Left renal cortex interstitium (tissue), 4 donors: ENCODE measurements at places on chromosomes 16 and 17. TPM values are rescaled to one million over a fixed set of nuclear protein-coding genes. Genes with fewer than 3 reads are reported as not detected.

DNA sequence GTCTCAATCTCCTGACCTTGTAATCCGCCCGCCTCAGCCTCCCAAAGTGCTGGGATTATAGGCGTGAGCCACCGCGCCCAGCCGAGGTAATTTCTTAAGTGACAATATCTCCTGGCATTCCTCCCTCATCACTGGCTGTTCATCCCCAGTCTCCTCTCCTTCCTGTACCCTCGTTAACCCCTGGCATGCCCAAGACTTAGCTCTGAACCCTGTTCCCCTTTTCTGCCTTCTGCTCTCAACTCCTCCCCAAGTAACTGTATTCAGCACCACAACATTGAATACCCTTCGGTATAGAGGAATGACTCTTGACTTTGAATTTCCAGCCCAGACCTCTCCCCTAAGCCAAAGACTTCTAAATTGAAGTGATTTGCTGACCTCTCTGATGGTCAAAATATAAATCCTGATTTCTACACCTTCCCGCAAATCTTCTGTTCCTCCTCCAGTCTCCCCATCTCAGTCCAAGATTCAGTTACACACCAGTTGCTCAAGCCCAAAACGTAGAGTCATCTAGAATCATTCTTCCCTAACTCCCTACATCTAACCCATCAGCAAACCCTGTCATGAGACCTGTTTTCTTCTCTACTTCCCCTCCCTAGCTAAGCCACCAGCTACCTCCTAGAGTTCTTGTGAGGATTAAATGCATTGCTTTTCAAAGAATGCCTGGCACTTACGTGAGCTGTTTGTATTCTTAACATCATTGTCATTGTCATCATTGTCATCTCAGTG lies 14.8 kb downstream of the PMP22 start:
- no peak for DNase-seq

VASN gene
- polyA plus RNA-seq = 48.0 TPM

SNAI3 gene
- 1.0 TPM for polyA plus RNA-seq

SDR42E1 gene
- polyA plus RNA-seq = 9.6 TPM

HEATR9 gene
- polyA plus RNA-seq = not detected

DNA sequence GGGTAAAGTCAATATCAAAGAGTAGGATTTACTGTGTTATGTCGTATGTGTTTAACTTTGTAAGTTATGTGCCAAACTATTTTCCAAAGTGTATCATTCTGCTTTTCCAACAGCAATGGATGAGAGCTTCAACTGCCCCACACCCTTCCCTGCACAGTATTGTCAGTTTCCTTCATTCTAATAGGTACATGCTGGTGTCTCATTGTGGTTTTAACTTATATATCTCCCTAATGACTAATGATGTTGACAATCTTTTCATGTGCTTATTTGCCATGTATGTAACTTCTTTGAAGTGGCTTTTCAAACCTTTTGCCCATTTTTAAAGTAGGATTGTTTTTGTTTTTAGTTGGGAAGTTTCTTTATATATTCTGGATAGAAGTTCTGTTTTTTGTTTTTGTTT lies 3.8 kb downstream of the DDX19B start:
- no peak for DNase-seq

DNA sequence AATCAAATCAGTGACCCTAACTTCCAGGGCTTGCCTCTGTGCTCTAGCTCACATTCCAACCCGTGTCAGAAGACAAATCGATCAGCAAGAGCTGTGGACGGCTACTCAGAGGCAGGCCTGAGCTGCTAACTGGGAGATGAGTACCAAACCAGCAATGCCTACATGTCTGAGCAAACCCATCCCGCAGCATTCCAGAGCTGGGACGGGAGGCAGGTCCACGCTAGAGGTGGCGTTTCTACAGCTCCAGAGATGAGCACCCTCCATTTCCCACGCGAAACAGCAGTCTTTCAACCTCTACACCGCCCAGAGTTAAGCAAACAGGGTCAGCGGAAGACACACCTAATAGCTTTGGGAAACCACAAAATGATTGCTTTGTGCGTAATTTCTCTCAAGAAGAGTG lies 6.5 kb downstream of the NXN start:
- no peak for DNase-seq

- no peak for DNase-seq
Observed at GRCh38 chr16:58152246-58152868, 23.2 kb upstream of the CFAP20 start.
